ENCODE measurements at places on chromosomes 7 and 10.
A peak's percentile ranks its signal among the peaks of the same experiment; 100 is the strongest.

DNA sequence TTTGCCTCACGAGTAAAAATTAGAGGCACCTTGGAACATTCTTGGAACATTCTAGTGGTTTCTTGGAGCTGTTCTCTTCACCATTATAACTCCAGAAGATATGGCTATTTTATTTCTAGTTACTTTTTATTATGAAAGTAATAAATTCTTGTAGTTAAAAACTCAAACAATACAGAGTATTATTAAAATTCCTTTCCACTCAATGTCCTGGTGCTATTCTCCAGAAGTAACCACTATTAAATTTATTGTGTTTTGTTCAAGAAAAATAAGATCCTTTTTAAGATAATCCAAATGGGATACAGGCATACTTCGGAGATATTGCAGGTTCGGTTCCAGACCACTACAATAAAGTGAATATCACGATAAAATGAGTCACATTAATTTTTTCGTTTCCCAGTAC is 68.6 kb downstream of the NOC3L start:
- no peak for DNase-seq

- DNase-seq, result no peak
Observed at GRCh38 chr10:4637657-4638056, 188.3 kb upstream of the AKR1E2 start.

GRCh38 chr7:132410861-132411541 is 165.3 kb downstream of the PLXNA4 start:
- no peak for DNase-seq

DNA sequence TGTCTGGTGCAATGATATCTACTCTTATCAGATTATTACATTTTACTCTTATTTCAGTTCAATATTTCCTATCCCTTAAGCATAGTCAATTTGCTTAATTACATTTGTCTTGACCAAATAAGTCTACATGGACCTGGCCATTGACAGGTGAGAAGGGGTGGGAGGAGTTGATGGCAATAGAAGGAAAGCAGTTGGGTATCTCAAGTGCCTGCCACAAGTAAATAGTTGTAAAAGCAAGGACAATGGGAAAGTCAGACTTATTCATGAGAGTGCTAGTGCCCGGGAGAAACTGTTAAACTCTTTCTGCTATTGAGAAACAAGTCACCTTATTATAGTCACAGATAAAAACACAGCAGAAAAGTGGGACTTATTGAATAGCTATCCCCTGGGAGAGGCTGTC is 32.4 kb upstream of the HGF start:
- DNase-seq, result no peak

DNA sequence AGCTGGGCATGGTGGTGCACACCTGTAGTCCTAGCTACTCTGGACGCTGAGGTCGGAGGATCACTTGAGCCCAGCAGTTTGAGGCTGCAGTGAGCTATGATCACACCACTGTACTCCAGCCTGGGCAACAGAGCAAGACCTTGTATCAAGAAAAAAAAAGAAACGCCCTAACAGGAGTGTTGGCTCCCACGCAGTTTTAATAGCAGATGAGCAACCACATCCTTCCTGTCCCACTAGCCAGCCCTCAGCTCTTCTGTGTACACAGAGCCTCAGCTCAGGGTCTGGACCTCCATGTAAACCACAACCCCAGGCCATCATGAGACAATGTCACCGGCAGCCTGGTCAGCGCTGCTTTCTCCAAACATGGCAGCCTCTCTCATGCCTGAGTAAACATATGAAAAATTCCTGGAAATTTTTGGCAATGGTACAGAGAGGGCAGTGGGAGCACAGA is 108.2 kb downstream of the PIP4K2A start:
- DNase-seq, result no peak

DNA sequence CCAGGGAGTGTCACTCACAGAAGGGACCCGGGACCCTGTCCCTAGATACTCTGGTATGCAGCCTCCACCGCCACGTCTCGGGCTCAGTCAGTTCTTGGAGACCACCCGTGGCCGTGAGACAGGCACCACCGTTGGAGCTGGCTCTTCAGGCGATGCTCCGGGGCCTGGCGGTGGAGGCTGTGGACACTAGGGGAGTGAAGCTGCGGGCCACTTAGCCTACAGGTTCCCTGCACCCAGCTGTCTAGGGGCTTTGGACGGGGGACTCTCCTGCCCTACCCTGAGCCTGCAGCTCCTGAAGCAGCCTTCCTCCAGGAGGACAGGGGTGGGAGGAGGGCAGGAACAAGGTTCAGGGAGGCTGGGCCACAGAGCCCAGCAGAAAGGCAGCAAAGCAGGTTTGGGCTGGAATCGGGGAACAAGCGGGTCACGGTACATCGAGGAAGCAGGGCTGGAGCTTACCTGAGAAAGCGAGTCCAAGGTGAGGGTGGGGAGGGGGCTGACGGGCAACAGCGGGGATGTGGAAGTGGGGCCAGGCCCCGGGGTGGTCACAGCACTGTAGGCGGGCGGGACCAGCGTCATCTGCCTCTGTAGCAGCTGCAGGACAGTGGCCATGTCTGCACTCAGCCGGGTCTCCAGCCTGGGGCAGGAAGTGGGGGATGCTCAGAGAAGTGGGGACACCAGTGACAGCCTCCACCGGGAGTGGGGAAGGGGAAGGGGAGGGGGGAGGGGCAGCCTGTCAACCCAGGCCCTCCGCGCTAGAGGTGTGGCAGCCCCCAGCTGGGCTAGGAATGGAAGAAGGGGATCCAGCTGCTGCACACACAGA is 31.5 kb downstream of the KCNH2 start:
- no peak for DNase-seq

DNA sequence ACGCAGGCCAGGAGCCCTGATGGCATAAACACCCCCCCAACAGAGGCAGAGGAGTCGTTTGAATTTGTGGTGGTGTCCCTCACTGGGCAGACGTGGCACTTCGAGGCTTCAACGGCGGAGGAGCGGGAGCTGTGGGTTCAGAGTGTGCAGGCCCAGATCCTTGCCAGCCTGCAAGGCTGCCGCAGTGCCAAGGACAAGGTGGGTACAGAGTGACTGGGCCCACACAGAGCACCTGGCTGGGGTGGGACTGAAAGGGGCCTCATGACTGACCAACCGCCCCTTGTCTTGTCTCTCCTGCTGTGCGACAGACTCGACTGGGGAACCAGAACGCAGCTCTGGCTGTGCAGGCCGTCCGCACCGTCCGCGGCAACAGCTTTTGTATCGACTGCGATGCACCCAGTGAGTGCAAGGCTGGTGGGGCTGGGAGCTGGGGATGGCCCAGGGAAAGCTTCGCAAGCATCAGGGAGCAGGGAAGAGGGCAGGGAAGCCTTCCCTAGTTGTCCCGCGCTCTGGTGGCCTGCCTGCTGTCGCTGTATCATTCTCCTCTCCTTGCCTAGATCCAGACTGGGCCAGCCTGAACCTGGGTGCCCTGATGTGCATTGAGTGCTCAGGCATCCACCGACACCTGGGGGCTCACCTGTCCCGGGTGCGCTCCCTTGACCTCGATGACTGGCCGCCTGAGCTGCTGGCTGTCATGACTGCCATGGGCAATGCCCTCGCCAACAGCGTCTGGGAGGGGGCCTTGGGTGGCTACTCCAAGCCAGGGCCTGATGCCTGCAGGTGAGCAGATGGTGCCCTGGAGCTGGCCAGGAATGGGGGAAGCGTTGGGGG is 25.4 kb downstream of the GBX1 start:
- no peak for DNase-seq

DNA sequence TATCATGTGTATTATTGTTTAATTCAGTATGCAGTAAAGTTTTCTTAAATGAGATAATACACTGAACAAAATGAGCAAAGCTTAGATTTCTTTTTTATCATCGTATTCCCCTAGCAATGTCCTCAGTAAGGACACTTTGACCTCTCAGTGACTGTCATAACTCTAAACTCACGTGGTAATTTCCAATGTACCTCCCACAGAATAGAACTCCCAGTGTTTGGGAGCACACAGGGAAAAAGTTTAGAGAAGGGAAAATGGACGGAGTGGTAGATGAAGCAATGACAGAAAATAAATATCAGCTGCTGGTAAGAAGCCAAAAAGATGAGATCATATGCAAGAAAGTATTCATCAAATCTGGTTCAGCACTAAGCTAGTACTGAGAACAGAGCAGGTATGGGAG is 758.6 kb upstream of the KCND2 start:
- no peak for DNase-seq

DNA sequence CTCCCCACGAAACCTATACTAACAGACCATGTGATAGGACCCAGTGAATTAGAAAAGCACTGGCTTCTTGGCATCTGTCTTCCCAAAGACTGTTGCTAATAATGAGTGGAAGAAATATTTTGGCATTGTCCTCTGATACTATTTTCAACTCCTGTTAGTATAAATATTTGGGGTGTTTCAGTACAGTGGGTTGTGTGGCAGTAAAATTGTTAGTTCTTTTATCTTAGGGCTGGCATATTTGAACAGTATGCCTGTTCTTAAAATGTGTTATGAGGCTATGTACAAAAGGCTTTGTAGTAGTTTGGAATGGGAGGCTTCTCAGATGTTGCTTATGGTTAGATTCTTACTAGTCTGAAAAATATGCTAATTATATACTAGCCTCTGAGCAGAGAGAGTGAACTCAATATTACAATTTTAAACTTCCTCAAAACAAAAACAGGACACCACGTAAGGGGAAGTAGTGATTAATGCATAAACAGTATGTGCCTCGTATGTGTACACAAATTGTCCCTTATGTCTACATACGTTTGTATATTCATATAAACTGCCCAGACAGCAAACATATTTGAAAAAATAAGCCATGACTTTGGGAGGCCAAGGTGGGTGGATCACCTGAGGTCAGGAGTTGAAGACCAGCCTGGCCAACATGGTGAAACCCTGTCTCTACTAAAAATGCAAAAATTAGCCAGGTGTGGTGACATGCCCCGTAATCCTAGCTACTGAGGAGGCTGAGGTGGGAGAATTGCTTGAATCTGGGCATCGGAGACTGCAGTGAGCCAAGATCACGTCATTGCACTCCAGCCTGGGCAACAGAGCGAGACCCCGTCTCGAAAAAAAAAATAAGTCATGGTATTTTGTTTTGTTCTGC is 115.4 kb downstream of the ARID5B start:
- no peak for DNase-seq

GRCh38 chr7:15679306-15679705 is 7.2 kb downstream of the MEOX2 start:
- DNase-seq, result no peak

DNA sequence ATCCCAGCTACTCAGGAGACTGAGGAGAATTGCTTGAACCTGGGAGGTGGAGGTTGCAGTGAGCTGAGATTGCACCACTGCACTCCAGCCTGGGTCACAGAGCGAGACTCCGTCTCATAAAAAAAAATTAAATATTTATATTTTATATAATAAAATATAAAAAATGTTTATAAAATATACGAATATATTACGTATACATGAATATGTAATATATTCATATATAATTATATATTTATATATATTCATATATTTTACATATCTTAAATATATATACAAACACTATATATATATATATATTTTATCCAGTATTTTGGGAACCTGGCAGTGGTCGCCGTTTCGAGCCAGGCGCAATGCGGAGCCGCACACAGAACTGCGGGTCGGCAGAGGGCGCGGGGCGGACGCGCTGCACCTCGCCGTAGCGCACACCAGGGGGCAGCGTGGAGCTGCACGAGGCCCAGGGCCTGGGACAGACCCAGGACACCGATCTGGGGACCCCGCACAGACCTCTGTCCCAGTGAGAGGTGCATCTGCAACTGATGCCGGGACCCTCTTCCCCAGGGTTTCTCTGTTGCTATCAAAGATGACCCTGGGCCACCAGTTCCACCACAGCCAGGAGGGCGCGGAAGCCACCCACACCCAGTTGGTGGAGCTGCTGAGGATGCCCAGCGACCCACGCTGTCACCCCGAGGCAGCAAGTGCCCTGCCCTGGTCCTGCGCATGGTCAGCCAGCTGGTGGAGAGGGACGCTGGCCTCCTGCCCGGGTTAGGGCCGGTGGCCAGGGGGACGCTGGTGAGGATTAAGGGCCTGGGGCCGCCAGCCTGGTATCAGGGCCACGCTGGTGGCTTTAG is 22.7 kb downstream of the AP5Z1 start:
- DNase-seq, result peak; percentile 70

DNA sequence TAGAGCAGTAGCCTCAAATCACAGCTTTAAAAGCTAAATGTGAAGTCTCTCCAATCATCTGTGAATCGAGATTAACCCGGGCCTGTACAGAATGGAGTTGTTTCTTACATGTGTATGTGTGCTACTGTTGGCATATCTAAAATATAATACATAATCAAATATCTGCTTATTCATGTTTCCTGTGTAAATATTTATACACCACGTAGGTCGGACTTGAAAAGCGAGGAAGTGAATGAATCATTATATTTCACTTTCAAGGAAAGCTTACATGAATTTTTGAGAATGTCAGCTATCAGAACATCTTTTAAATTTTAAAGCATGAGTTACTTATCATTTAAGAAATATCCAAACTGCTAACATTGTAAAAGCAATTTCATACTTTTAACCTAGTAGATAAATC is 233.3 kb downstream of the SLC25A13 start:
- no peak for DNase-seq

- no peak for DNase-seq
Observed at GRCh38 chr7:55575733-55576132, 3.4 kb upstream of the VOPP1 start.

GRCh38 chr7:16934722-16935340 is 53.0 kb upstream of the AGR3 start:
- DNase-seq, result no peak

DNA sequence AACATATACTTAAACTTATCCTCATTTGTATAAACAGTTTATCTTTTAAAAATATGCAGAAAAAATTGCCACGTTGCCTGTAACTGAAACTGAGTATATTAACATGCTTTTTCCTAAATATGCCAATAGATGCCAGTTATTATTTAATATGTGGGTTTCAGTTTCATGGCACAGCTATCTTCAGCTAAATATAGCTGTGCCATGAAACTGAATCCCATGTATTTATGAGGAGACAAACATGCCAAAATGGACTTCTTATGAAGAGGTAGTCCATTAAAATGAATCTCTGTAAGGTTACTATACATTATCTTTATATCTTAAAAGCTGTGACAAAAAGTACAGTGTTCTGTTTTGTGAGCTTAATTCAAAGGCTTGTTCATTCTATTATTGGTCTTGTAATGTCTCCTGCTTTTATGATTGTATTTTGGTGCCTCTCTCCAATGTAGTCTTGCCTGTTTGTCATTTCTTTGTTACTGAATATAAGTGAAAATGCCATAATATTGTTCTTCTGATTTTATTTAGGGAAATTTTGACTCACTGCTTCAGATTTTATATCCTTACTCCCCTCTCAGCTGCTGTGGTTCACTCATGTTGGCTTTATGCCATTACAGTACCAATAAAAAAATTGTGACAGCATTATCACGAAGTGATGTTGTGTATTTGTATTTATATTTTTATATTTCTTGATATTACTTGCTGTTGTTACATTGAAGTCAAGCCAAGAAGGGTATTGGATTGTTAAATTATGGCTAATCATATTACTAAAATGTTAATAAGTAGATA is 34.3 kb upstream of the CACNA2D1 start:
- DNase-seq, result no peak

Measured in stimulated activated CD4-positive, alpha-beta T cell treated with anti-CD3 and anti-CD28 coated beads, Interleukin-2, amount 100 ng/mL, for 48 hours (primary cell).